Activated gamma-delta T cell treated with Interleukin-2 at 50 U/mL for 16 hours (primary cell): ENCODE measurements at places on chromosomes 1 and 21.

DNA sequence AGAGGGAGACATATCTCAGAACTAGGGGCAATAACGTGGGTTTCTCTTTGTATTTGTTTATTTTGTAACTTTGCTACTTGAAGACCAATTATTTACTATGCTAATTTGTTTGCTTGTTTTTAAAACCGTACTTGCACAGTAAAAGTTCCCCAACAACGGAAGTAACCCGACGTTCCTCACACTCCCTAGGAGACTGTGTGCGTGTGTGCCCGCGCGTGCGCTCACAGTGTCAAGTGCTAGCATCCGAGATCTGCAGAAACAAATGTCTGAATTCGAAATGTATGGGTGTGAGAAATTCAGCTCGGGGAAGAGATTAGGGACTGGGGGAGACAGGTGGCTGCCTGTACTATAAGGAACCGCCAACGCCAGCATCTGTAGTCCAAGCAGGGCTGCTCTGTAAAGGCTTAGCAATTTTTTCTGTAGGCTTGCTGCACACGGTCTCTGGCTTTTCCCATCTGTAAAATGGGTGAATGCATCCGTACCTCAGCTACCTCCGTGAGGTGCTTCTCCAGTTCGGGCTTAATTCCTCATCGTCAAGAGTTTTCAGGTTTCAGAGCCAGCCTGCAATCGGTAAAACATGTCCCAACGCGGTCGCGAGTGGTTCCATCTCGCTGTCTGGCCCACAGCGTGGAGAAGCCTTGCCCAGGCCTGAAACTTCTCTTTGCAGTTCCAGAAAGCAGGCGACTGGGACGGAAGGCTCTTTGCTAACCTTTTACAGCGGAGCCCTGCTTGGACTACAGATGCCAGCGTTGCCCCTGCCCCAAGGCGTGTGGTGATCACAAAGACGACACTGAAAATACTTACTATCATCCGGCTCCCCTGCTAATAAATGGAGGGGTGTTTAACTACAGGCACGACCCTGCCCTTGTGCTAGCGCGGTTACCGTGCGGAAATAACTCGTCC lies 1.3 kb upstream of the OLIG2 start:
- no peak for DNase-seq

DNA sequence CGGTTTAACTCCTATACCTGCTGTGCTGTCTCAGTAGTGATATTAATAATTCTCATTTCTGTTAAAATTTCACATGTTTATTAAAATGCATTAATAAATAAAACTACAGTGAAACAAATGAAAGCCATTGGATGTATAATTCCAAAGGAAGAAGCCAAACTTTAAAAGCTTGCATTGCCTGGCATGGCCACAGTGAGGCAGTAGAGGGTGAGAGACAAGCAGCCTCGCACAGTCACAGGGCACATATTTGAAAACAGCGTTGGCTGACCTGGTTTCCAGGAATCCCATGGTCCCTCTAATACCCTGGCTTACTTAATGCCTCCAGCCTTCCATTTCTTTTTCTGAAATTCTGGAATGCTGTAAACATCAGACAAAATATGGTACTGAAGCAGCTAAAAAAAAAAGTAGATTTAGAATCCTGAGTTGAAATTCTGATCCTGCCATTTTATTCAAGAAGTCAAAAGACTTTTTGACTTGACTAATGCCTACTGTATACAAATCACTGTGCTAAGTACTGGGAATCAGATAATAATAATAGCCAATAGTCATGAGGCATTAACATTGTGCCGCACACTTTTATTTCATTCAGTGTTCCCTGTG lies 6.7 kb upstream of the RNASEL start:
- peak; percentile 51 for DNase-seq

DNA sequence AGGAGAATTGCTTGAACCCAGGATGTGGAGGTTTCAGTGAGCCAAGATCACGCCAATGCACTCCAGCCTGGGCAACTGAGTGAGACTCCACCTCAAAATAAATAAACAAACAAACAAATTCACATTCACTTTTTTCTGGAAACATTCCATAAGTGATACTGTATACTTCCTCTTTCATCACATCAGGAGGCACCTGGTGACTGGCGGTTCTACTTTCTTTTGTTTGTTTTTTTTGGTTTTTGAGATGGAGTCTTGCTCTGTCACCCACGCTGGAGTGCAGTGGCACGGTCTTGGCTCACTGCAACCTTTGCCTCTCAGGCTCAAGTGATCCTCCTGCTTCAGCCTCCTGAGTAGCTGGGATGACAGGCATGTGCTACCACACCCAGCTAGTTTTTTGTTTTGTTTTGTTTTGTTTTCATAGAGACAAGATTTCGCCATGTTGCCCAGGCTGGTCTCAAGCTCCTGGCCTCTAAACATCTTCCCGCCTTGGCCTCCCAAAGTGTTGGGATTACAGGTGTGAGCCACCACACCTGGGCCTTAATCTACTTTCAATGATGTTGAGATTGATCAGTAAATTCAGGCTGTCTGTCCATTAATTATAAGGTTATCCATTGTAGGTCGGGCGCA lies 10.7 kb downstream of the HAPLN2 start:
- DNase-seq = no peak

DNA sequence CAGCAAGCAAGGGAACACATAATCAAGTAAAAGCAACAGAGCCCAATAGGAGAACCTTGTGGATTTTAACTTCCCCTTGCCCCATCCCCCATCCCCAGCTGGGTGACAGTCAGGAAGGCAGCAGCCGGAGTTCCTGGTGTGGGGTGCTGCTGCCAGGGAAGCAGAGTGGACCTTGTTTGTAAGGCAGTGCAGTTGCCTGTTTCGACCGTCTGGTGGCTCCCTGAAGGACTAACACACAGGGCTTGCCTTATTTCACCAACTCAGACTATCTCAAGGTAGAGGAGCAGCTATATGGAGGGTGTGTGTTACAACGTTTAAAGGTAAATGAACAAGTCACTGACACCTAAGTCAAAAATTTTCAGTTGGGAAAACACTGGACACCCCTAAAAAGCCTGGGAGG lies 6.6 kb downstream of the KRTAP10-8 start:
- DNase-seq = no peak

DNA sequence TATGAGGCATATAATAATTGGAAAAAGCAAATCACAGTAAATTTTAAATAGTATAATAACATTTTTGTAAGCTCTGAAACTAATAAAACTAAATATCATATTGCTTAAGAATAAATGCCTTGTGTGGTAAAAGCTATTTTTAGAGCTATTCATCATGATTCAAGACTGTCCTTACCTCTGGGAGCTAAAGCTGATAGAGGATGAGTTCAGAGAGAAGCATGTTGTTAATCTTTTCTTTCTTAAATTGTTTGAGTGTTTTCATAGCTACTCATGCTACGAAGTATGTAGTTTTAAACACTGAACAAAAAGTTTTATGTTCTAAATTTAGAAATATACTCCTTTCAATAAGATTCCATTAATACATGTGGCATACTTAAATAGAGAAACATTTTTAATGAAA lies 30.5 kb downstream of the IFI16 start:
- DNase-seq = no peak

DNA sequence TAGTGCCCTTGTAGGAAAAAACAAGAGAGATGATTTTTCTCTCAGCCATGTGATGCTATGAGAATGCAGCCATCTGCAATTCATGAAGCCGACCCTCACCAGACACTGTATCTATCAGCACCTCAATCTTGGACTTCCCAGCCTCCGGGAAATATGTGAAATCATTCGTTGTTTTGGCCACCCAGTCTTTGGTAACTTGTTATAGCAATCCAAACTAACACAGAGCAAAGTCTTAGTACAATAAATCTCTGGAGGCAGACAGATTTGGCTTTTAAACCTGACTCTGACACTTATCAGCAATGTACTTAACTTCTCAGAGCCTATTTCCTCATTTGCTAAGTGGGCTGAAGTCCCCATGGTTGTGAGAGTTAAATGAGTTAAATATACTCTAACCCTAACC lies 5.1 kb upstream of the MED18 start:
- no peak for DNase-seq

- DNase-seq = no peak
These were observed 296.3 kb upstream of the ZP4 start for GRCh38 chr1:238186887-238187574.

- no peak for DNase-seq
These were observed 45.9 kb upstream of the NRDC start for GRCh38 chr1:51924455-51924854.

- no peak for DNase-seq
These were observed 34.2 kb upstream of the GJA5 start for GRCh38 chr1:147794570-147794969.

- DNase-seq = no peak
These were observed 6.6 kb upstream of the CALML6 start for GRCh38 chr1:1908506-1908791.

DNA sequence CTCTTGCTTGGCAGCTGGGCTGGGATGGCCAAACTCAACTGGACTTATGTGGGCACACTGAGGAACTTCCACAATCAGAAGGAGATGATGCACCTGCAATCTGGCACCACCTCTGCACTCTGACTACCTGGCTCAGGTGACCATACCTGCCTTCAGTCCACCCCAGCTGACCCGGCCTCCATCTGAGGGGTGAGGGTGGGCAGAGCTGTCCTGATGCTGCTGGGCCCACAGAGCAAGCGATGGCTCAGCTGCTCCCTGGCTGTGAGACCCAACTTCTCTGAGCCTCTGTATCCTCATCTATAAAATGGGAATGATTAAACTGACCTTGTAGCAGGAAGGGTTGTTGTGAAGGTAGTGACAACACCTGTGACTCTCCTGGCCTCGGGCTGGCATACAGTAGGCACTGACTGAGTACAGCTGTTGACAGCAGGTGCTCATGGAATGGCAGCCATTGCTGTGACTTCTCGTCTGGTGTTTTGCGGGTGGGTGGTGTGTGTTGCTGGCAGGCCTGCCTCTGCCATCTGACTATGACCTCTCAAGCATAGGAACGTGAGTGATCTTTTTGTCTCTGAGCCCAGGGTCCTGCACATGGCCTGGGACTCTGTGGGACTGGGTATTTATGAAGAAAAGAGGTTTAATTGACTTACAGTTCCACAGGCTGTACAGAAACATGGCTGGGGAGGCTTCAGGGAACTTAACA lies 438.5 kb downstream of the PTPRU start:
- no peak for DNase-seq

DNA sequence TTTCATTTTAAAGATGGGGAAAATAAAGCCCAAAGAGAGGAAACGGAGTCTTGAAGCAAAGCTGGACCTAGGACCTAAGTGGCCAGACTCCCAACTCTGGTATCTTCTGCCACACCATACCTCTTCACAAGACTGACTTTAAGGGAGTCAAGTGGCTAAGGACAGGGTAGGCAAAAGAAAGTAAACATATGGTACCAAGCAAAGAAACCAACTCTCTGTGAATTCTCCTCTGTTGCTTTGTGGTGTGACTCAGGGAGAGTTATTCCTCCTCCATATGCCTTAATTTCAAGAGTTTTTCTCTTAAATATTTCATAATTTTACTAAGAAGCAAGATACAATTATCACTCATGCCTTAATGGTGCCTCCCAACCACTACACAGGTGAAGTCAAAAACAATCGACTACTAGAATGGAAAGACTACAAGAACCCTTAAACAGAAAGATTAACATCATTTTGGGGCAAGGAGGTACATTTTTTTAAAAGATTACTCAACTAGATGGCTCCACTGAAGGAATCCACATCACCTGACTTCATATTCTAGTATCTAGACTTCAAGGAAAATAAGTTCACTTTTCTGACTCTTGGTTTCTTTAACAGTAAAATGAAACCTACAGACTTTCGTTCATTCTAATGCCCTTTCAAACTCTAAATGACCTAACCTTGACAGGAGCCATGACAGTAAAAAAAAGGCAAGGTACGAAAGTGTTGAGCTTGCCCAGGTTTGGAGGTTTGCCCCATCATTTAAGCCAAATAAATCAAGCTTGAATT lies 44.2 kb downstream of the LUZP1 start:
- no peak for DNase-seq

DNA sequence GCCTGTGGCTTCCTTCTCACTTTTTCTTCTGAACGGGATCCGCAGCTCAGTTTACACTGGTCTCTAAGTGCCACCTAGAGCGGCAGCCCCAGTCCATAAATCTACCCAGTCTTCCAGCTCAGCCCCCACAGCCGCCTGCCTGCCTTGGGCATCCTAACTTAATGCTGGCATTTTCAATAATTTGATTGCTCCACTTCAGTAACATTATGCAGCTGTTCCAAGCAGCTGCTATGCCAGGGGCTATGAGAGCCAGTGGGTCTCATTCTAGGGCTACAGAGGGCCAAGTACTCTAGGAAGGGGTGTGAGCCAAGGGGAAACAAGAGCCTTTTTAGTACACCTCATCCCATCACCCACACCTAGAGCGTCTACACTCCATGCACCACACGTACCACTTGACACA lies 48.4 kb upstream of the COA6 start:
- DNase-seq = no peak

DNA sequence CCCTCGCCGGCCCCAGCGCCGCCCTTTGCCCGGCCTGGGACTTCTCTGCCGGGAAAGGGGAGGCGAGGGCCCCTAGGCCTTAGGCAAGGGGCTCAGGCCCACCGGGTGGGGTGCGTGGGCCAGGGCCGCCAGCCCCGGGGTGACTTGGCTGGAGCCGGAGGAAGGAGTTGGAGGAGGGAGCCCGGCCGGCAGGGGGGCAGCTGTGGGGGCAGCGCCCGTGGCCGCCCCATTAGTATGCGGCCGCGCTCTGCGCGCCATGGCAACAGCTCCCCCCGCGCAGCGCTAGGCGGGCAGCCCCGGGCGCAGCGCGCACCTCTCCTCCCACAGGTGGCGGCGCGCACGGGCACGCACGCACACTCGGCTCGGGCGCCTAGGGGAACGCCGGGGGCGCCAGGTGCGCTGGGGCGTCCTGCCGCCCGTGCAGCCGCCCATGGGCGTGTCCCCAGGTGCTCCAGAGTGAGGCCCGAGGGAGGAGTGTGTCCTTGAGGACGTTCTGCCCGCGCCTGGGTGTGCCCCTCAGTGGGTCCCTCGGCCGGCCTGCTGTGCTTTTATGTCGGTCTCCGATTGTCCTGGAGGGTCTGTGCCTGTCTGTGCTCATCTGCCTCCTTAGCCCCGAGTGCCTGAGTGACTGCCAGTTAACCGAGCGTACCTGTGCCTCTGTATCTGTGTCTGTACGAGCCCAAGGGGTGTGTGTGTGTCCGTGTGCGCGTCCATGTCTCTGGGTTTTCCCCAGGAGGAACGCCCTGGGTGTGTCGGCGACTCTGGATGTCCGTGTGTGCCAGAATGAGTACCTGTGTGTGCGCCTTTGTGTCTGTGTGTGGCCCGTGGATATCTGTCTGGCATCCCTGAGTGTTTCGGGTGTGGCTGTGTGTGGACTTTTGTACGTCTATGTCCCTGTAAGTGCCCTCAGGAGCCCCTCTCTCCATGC lies 38.2 kb upstream of the WASF2 start:
- DNase-seq = peak; percentile 42

- no peak for DNase-seq
These were observed 374.9 kb upstream of the CAMK1G start for GRCh38 chr1:209208648-209209047.
